ENCODE measurements at places on chromosomes 1 and 21.

DNA sequence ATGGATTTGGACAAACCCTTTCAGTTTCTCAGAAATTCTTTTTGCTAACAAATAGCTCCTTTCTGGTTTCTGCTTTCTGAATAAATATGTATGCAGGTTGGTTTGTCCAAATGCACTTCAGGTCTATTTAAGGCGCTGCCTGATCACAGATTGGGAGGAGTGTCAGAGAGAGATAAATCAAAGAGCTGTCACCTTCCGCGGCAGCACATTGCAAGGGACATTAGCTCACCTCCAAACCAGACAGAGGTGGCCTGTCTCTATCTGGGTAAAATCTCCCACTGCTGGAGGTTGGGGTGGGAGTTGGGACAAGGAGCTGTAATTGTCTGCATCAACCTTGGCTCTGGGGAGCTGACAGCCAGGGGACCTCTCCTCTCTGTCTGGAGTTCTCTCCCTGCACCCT is 25.2 kb downstream of the PRAMEF20 start:
- DNase-seq, result no peak

- no peak for DNase-seq
Measured at GRCh38 chr1:51120629-51121028, 18.6 kb downstream of the C1orf185 start.

DNA sequence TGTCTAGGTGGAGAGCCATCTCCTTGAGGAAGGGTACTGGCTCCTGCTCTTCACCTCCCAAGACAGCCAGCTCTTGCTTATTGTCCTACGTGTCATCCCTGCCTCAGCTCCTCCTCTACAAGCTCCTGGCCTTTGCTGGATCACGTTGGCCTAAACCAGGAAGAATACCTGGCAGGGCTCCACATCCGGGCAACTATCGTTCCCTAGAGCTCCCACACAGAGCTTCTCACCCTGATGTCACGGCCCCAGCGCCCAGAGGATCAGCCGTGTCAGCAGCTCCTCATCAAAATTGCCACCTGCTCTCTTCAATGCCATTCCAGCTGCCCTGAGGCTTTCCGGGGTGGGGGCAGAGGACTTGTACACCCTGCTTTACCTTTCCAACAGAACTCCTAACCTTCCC is 1.9 kb upstream of the TPM3 start:
- no peak for DNase-seq

DNA sequence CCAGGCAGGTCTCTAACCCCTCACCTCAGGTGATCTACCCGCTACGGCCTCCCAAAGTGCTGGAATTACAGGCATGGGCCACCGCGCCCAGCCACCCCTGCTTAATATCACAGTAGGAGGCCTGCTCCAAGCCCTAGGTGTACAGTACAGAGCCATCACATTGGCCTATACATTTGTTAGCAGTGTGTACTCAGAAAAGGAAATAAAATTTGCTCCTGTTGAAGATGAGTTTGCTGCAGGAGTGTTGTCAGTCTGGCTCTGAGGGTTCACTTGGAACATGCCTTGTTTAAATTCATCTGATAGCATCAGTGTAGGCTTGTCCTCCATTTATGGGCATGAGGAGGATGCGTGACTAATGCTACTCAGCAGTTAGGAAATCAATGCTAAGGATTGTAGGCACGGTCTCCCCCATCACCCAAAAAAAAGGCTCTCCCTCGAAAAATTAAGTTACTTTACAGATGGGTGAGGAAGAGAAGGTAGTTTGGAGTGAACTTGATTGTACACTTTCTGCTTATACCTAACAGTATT is 4.6 kb upstream of the ENAH start:
- DNase-seq, result no peak

DNA sequence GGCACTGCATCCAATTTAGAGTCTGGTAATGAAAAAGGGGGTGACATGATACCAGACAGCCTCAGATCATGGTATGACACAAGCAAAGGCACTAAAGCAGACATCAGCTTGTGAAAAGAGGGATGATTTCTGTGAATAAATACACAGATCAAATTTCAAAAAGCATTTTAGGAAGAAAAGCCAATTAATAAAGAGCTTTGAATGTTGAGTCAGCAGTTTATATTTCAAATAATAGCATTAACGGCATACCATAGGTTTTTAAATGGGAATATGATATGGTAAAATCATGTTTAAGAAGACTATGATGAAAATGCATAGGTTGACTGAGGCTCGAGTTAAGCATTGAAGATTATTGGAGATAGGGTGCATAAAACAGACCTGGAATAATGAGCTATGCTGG is 13.5 kb downstream of the KCNT2 start:
- DNase-seq, result no peak

Measured in activated T-helper 1 cell treated with Interleukin-2 at 50 U/mL for 16 hours (primary cell).